ENCODE measurements at places on chromosomes 1 and 21.

- DNase-seq = no peak
These were observed 19.6 kb upstream of the COQ8A start for GRCh38 chr1:226920446-226920894.

DNA sequence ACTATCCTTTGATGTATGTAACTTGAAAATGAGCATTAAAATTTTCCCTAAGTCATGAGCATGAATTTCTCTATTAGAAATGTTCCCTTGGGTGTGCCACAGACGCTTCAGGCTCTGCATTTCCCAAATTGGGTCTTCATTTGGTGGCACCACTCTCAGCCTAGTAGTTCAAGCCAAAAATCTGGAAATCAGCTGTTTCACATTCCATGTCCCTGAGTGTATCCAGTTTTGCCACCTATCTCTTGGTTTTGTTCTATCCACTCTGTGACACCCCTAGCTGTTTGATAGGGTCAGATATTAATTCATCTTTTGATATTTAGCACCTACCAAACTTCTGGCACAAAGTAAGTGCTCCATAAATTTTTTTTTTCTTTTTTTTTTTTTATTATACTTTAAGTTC, 89.5 kb upstream of the DPH5 start:
- no peak for DNase-seq

DNA sequence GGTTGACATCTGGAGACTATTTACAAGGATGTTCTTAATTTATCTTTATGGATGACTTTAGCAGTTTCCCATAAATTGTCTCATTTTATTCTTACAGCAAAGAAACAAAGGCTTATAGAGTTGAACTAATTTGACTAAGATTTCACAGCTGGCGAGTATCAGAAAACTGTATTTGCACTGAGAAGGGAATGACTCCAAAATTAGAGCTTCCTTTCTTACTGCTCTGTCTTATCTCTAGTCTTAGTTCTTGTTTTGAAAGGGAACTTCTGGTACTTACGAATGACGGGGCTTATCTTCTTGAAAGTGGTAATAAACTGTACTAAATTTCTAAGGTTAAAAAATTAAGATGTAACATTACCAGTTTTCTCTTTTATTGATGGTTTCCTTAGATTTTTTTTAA, 13.6 kb downstream of the CNST start:
- no peak for DNase-seq

DNA sequence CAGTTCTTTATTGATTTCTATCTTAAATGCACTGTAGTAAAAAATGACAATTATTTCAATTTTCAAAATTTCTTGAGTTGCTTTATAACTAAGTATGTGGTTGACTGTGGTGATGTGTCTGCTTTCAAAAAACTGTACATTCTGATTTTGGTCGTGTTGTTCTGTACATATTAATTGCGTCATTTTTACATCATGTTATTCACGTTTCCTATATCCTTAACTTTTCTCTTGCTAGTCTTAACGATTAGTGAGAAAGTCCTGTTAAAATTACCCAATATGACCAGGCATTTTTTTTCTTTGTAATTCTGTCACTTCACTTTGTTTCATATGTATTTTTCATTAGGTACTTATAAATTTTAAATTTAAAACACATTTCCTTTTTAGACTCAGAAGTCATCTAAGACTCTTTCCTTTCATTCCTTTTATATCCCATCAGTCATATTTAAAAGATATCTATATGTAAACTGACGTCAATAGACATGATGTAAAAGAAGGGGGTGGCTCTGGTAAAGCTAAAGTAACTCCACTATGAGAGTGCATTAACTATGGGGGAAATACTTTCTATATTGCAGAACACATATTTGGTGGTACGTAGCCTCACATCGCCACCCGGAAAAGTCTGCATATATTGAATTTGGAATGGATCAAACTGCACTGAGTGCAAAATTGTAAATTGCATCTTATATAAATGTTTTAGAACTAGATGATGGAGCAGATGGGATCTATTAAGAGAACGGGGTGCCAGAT, 1.1 kb upstream of the COA6 start:
- DNase-seq = no peak

DNA sequence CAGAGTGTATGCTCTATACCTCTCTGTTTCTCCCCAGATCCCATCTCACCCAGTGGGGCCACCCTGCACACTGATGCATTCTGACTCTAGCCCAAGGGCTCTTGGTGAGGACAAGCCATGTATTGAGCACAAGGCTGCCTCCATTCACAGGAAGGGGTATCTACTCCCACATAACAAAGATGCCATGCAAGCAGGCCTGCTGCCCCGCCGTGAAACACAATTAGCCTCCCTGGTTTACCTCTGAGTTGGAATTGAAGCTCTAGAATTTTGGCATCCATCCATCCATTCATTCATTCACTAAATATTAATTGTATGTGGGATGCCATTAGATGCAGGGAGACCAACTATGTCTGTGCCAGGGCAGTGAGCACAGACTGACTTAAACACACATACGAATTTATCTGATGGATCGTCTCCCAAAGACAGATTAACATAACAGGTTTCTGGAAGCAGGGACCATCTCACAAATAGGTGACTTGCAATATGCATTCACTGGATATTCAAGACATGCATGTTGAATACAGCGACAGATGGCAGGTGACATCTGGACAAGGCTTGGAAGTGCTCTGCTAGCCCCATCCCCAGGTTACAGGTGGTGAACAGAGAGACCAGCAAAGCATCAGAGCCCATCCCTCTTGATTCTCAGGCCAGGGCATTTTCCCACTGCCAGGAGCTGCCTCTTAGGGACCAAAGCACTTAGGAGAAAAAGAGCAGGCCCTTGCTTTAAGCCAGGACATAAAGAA, 34.3 kb downstream of the TRABD2B start:
- no peak for DNase-seq
